ENCODE measurements at places on chromosomes 4 and X. TPM values are rescaled to one million over a fixed set of nuclear protein-coding genes. Genes with fewer than 3 reads are reported as not detected.
A peak's percentile ranks its signal among the peaks of the same experiment; 100 is the strongest.

The MXRA5 gene
- 7.0 TPM for total RNA-seq

The ENPEP gene
- total RNA-seq = 8.2 TPM

The FRAS1 gene
- total RNA-seq = 9.2 TPM

The SPACA5 gene
- total RNA-seq = not detected

The SHROOM3 gene
- 62.0 TPM for total RNA-seq

The ERAS gene
- not detected for total RNA-seq

The SMR3B gene
- total RNA-seq = not detected

- H3K36me3 ChIP-seq = no peaks in the 10 kb centered on the region
- no peak for DNase-seq
- no peaks in the 10 kb centered on the region for H3K4me1 ChIP-seq
- no peak overlapping the region for H3K4me3 ChIP-seq
- no peak overlapping the region for H3K27ac ChIP-seq
These were observed 1037.9 kb upstream of the AGA start for GRCh38 chr4:178480105-178480504.

- DNase-seq = peak; percentile 63
- H3K27me3 ChIP-seq = no peaks in the 10 kb centered on the region
- no peaks in the 10 kb centered on the region for H3K4me1 ChIP-seq
- H3K4me3 ChIP-seq = no peak overlapping the region
These were observed 11.8 kb upstream of the DCUN1D4 start for GRCh38 chr4:51831133-51831532.

- no peak overlapping the region for H3K4me3 ChIP-seq
These were observed 30.9 kb downstream of the RNF150 start for GRCh38 chr4:141102367-141102766.

GRCh38 chrX:68180579-68180978, 252.7 kb downstream of the OPHN1 start:
- DNase-seq = no peak
- H3K4me1 ChIP-seq = no peaks in the 10 kb centered on the region
- H3K27me3 ChIP-seq = no peaks in the 10 kb centered on the region
- no peak overlapping the region for H3K27ac ChIP-seq
- H3K4me3 ChIP-seq = no peak overlapping the region

DNA sequence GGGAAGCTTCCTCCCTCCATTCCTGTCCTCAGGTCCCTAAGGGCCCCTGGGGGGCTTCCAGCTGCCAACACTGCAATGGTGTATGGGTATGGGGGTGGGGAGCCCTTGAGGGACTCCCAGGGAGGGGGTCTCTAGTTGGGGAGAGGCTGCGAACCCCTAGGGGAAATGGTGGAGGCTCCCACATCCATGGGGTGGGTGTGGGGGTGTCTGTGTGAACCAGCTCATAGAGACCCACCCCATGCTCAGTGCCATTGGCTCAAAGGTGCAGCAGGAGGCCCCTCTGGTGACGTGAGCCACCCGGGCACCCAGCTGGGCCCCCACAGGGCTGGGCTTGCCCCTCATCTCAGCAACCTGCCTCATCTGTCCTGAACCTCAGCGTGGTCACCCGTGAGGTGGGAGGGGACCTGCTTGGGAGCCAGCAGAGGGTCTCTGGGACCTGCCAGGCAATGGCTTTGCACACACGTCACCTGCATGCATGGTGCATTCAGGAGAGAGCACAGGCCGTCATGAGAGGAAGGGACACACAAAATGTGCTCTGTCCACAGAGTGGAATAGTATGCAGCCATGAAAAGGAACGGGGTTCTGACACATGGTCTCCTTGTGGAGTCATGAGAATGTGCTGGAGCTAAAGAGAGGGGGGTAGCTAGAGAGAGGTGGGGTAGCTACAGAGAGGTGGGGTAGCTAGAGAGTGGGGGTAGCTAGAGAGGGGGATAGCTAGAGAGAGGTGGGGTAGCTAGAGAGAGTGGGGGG, 22.7 kb upstream of the PLCXD1 start:
- peaks cover 13% of the 10 kb centered on the region for H3K4me1 ChIP-seq
- H3K27ac ChIP-seq = no peak overlapping the region
- no peaks in the 10 kb centered on the region for H3K27me3 ChIP-seq

- peak overlapping the region; percentile 73 for H3K4me3 ChIP-seq
- no peaks in the 10 kb centered on the region for H3K36me3 ChIP-seq
- no peaks in the 10 kb centered on the region for H3K27me3 ChIP-seq
These were observed 1.2 kb downstream of the GUCY1A1 start for GRCh38 chr4:155667568-155668511.

DNA sequence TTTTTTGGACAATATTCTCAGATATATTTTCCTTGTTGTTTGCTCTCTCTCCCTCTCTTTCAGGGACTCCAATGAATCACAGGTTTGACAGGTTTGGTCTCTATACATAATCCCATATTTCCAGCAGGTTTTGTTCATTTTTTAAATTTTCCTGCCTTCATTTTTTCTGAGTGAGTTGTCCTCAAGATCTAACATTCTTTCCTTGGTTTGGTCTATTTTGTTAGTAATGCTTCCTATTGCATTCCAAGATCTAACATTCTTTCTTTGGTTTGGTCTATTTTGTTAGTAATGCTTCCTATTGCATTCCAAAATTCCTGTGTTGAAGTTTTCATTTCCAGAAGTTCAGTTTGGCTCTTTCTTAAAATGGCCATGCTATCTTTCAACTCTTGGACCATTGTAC, 45.3 kb upstream of the ZMAT1 start:
- H3K27me3 ChIP-seq = no peaks in the 10 kb centered on the region
- H3K27ac ChIP-seq = no peak overlapping the region
- no peak overlapping the region for H3K4me3 ChIP-seq
- no peaks in the 10 kb centered on the region for H3K4me1 ChIP-seq
- no peak for DNase-seq
- H3K36me3 ChIP-seq = no peaks in the 10 kb centered on the region

GRCh38 chrX:110316351-110317060, 1.4 kb downstream of the AMMECR1 start:
- no peaks in the 10 kb centered on the region for H3K36me3 ChIP-seq
- H3K27me3 ChIP-seq = no peaks in the 10 kb centered on the region
- no peak overlapping the region for H3K27ac ChIP-seq
- peak overlapping the region; percentile 70 for H3K4me3 ChIP-seq

DNA sequence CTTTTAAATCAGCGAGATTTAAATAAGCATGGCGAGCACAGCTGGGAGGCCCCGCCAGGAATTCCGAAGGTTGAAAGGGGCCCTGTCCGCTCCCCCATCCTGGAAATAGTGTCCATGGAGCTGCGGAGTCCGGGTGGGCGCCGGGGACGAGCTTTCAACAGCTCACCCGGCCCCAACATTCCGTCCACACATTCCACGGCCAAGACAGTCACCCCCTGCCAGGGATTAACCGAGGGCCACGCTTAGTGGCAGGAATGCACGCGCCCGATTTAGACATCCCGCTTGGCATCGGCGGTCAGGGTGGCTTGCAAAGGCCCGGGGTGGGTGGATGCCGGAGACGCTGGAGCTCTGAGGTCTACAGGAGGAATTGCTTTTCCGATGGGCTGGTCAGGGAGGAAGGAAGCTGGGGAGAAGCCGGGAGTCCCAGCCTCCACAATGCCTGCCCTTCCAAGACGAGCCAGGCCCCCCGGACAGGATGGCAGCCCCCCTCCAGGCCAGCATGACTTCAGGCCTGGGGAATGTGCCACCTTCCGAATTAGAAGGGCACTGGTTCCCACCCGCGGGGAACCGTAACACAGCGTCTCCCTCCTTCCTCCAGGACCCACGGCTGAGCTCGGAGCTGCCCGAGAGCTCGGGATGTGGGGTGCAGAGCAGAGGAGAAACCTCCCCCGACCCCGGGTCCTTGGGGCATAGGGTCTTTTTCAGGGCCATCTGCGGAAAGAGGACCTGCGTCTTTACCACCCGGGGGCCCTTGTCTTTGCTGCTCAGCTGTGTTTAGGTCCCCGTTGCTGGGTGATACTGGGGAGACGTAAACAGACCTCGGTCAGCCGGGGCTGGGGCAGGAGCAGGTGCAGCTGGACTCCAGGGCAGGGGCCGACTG, 26.9 kb upstream of the PPP2R3B start:
- H3K36me3 ChIP-seq = no peaks in the 10 kb centered on the region
- H3K27me3 ChIP-seq = peaks cover 5% of the 10 kb centered on the region
- peak overlapping the region; percentile 54 for H3K27ac ChIP-seq
- no peak for DNase-seq
- H3K4me1 ChIP-seq = no peaks in the 10 kb centered on the region
- H3K4me3 ChIP-seq = peak overlapping the region; percentile 38

DNA sequence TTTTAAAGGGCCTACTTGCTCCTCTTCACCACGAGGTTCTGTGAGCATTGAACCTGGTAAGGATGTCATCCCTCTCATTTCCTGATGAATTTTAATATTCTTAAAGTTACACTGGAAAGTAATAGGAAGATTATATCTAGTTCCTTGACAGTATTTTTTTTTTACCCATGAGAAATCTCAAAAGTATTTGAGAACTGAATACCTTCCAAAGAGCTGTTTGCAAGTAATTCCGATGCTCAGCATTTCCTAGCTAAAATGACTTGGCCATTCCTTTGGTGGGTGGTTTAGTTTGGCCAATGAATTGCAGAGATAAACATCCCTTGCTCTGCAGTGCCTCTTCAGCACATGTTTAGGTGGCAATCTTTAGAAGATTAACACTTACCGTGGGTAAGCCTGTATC, 110.2 kb upstream of the WDR1 start:
- DNase-seq = no peak
- H3K27ac ChIP-seq = no peak overlapping the region
- no peaks in the 10 kb centered on the region for H3K4me1 ChIP-seq
- no peaks in the 10 kb centered on the region for H3K27me3 ChIP-seq

- no peak overlapping the region for H3K4me3 ChIP-seq
- H3K36me3 ChIP-seq = no peaks in the 10 kb centered on the region
- peaks cover 29% of the 10 kb centered on the region for H3K27me3 ChIP-seq
- no peak overlapping the region for H3K27ac ChIP-seq
These were observed 1.8 kb upstream of the GABRQ start for GRCh38 chrX:152635941-152636340.

GRCh38 chrX:91066104-91066503, 368.5 kb upstream of the PABPC5 start:
- no peaks in the 10 kb centered on the region for H3K4me1 ChIP-seq
- no peaks in the 10 kb centered on the region for H3K36me3 ChIP-seq
- H3K4me3 ChIP-seq = no peak overlapping the region
- H3K27me3 ChIP-seq = no peaks in the 10 kb centered on the region
- no peak overlapping the region for H3K27ac ChIP-seq
- no peak for DNase-seq

DNA sequence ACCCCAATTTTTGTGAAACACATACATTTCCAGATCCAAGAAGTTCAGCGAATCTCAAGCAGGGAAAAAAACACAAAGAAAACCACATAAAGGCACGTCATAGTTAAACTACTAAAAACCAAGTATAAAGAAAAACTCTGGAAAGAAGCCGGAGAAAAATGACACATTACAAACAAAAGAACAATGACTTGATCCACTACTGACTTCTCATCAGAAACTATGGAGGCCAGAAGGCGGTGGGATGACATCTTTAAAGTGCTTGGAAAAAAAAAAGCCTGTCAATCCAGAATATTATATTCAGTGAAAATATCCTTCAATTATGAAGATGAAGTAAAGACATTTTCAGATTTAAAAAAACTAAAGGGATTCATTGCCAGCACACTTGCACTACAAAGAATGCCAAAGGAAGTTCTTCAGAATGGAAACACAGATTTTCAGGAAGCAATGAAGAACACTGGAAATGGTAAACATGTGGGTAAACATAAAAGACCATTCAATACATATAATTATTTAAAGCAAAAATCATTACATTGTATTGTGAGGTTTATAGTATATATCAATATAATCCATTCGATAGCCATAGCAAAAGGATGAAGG, 32.6 kb upstream of the PPP2R2C start:
- H3K36me3 ChIP-seq = no peaks in the 10 kb centered on the region
- H3K4me1 ChIP-seq = no peaks in the 10 kb centered on the region

DNA sequence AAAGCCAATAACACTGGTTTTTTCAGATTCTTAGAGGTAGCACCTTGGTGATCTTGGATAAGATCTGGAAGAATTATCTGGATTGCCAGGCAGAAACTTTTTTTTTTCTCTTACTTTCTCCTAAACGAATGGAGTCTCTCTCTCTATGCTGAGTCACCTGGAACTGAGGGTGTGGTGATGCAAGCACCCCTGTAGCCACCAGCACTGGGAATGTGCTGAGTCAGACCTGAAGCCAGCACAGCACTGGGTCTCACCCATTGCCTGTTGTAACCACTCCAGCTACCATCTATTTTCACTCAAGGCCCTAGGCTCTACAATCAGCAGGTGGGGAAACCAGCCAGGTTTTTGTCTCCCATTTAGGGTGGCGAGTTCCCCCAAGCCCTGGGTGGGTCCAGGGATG, 923.8 kb downstream of the RAPGEF2 start:
- H3K27me3 ChIP-seq = no peaks in the 10 kb centered on the region
- DNase-seq = no peak
- H3K4me3 ChIP-seq = no peak overlapping the region
- no peaks in the 10 kb centered on the region for H3K36me3 ChIP-seq

DNA sequence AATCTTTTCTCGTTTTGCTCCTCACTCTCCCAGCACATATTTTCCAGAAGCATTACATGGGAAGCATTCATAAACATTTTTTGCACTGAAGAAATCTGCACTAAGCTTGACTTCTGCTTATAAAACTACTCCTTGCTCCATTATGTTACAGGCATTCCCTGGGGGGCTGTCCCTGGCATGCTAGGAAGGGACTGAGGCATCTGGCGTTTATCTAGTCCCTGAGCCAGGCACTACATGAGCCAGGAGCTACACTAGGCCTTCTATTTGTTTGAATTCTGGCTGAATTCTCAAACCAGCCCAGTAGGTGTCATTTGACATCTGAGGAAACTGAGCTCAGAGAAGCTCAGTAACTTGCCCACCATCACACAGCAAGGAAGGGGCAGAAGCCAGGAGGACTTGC, 43.3 kb downstream of the NHSL2 start:
- H3K4me3 ChIP-seq = no peak overlapping the region
- no peak overlapping the region for H3K27ac ChIP-seq
- no peaks in the 10 kb centered on the region for H3K4me1 ChIP-seq
- no peak for DNase-seq

DNA sequence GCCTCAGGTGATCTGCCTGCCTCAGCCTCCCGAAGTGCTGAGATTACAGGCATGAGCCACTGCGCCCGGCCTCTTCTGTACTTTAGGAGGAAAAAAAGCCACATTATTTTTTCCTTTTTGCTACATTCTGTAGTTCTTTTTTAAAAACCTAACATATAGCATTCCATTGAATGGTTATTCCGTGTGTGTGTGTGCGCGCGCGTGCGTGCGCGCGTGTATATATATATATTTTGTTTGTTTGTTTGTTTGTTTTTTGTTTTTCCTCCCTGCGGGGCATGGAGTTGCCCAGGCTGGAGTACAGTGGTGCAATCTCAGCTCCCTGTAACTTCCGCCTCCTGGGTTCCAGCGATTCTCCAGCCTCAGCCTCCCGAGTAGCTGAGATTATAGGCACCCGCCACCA, 59.5 kb downstream of the ARHGAP10 start:
- H3K4me3 ChIP-seq = no peak overlapping the region
- no peak overlapping the region for H3K27ac ChIP-seq
- H3K4me1 ChIP-seq = peaks cover 44% of the 10 kb centered on the region
- no peak for DNase-seq
- no peaks in the 10 kb centered on the region for H3K36me3 ChIP-seq
